Activated CD4-positive, alpha-beta T cell treated with anti-CD3 and anti-CD28 coated beads, Interleukin-2, amount 10 ng/mL, durations not matched to agents 24 days and 14 days (primary cell): ENCODE measurements at places on chromosomes 16 and 17. TPM values are rescaled to one million over a fixed set of nuclear protein-coding genes. Genes with fewer than 3 reads are reported as not detected.

DNA sequence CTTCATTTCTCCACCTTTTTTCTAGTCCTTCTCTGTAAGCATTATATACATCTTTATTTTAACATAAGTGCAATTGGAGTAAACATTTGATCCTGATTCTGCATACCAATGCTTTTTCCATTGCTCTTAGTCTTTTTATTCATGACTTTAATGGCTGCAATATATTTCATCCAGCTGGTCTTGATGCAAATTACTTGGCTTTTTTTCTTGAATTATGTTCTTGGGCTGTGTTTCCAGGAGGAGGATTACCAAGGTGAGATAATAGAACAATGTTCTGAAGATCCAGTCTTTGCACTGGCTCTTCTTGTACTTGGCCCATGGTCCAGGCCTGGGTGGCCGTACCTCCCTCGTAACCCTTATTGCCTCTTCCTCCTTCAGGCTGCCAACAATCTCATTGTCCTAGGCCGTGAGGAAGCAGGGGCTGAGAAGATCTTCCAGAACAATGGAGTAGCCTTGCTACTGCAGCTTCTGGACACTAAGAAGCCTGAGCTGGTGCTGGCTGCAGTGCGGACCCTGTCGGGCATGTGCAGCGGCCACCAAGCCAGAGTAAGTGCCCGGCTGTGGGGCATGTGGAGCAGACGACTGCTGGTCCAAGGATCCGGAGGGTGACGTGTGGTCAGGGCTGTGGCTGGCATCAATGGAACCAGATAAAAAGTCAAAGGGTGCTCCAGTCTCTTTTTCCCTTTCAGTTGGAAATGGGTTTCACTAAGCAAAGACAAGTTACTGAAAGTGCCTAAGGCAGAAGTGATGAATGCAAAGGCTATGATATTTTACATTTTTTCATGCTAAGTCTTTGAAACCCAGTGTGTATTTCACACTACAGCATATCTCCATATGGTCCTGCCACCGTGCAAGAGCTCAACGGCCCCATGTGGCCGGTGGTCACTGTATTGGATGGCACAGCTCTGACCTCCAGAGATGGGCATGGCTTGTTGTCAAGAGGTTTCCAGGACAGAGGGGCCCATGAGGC lies 6.9 kb downstream of the UNC45B start:
- no peak for DNase-seq

The PCGF2 gene
- 4.7 and 5.5 TPM in 2 replicates for total RNA-seq

DNA sequence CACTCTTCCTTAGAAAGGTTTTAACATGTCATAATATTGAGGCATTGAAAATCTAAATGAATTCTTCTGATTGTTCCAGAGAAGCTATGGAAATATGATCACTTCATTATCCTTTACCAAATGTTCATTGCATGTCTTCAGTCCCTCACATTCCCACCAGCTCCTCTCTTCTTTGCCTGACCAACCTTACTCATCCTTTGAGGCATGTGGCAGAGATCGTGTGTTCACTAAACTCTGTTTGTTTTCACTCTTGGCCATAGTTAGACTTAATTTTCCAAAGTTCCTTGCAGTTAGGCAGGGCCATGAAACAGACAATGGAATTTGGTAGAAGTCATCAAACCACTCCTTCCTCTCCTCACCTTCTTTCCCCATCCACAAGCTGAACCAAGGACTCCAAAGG lies 266.5 kb upstream of the HSBP1 start:
- no peak for DNase-seq

GRCh38 chr16:70800781-70801480 lies at the start of gene VAC14:
Gene VAC14, minus strand, starts transcription at chr16:70801158. Its CDS starts 258 bp downstream, at chr16:70800900.
- DNase-seq: peak; percentile 99

- peak; percentile 65 for DNase-seq
These were observed 96.9 kb downstream of the ADCY9 start for GRCh38 chr16:4019371-4019791.

DNA sequence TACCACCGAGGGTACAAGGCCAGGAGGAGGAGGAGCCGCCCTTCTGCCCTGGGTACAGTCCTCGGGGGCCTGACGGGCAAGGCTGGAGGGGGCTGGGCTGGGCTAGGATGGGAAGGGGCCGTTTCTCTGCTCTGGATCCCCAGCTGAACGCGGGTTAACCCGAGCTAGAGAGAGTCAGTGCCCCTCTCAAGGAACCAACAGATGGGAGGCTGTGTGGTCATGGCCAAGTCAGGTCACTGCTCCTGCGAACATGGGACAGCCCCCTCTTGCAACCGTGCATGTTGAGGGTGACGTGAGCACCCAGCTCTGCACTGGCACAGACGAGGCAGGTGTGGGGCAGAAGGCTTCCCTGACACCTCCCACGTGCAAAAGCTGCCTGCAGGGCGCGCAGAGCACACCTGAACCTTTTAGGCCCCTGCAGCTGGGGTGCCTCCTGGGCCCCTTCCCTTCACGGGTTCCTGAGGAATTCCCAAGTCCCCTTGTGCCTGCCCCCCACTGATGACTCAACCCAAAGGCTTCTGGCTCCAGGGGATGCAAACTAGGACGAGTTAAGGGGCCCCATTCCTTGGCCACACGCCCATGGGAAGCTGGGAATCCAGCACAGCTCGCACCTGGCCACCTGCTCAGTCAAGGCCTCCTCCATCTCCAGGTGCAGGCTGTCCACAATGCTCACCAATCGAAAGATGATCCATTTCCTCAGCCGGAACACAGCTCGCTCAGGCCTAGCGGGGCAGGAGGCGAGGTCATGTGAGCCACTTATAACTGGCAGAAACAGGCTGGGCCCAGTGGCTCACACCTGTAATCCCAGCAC lies 6.3 kb downstream of the MYBBP1A start:
- DNase-seq: no peak

The KRT33A gene
- total RNA-seq: not detected in 2 replicates

DNA sequence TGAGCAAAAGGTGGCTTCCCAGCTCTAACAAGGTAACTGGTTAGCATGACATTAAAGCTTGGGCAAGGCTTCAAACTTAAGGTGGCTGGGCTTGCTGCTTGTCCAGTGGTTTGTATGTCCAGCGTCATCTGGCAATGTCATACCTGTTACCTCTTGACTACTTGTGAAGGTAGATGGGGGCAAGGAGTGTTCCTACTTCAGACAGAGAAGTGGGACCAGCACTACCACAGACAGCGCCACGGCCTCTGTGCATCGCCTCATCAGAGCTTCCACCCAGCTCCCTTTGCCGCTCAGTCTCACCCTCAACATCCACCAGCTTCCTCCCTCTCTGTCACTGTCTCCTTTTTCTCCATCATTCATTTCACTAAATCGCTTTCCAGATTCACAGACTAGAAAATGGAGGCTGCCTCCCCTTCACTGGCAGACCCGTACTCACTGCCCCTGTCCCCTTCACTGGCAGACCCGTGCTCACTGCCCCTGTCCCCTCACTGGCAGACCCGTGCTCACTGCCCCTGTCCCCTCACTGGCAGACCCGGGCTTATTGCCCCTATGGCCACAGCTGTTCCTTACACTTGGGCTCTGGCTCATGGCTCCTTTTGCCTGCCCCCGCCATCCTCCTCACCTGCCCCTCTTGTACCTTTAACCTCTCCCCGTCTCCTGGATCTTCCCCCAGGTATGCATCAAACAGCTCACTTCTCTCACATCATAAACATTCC lies 14.8 kb downstream of the CYB5D2 start:
- no peak for DNase-seq

DNA sequence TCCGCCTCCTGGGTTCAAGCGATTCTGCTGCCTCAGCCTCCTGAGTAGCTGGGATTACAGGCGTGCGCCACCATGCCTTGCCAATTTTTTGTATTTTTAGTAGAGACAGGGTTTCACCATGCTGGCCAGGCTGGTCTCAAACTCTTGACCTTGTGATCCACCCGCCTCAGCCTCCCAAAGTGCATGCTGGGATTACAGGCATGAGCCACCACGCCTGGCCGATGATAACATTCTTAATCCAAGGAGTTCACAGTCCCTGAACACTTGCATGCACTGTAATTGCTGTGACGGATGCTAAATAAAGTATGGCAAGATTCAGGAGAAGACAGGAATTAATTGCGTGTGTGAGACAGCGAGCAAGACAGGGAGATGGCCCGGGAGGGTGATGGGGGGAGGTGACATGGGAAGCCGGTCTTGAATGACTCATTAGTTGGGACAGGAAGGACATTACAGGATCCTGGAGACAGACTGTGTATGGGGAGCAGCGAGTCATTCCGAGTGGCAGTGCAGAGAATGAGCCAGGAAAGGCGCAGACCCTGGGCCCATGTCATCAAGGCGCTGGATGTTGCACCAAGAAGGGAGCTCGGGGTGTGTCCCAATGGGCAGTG lies 6.7 kb downstream of the ABCA3 start:
- DNase-seq: no peak

The ERN2 gene
- total RNA-seq: not detected in 2 replicates

- no peak for DNase-seq
These were observed 21.3 kb downstream of the ASPA start for GRCh38 chr17:3497101-3497500.

The CCL14 gene
- total RNA-seq: not detected in 2 replicates

GRCh38 chr16:50835358-50836060 lies 93.6 kb downstream of the CYLD start:
- no peak for DNase-seq

The PER1 gene
- 39.4 and 41.7 TPM in 2 replicates for total RNA-seq

The C17orf67 gene
- 3.7 and 4.4 TPM in 2 replicates for total RNA-seq

DNA sequence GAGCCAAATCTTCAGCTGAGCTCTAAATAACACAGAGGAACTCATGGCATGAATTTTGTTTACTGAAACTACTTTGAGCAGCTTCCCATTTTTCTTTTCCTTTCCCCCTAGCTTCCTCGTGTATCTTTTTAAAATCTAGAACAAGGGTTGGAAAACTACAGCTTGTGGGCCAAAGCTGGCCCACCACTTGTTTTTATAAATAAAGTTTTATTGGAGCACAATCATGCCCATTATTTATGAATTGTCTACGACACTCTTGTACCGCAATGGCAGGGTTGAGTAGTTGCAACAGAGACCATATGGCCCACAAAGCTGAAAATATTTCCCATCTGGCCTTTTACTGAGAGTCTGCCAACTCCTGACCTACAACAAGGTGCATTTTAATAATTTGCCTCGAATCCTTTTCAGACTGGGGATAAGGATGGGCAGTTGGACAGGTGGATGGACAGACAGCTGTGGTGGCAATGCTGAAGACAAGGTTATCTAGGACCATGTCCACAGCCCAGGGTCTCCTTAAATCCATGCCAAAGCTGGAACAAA lies 87.7 kb downstream of the RMI2 start:
- DNase-seq: no peak

The ANKS3 gene
- 21.8 and 22.3 TPM in 2 replicates for total RNA-seq

GRCh38 chr17:72458301-72458700 lies 337.5 kb downstream of the SOX9 start:
- no peak for DNase-seq

GRCh38 chr16:88977018-88977811 lies at the start of gene CBFA2T3:
Gene CBFA2T3, minus strand, starts transcription at chr16:88977207. Its CDS starts 400 bp downstream, at chr16:88976807.
- no peak for DNase-seq

DNA sequence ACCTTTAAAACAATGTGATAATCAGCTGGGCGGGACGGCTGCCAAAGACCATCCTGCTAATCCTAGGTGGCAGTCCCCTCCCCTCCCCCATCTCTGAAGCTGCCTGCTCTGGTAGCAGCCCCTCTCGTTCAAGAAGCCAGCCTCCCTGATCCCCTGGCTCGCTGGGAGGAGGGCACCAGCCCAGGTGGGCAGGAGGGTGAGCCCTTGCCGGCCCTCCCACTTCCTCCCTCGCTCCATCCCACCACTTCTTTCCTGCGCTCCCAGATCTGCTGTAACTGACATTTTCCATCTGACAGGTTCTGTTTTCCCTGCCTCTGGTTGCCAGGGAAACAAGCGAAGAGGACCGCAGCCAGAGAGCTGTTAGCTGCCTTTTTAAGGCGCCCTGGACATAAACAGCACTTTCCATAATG lies 155.7 kb upstream of the TNRC6C start:
- DNase-seq: no peak

The HEATR9 gene
- 0.14 TPM in 1 of 2 replicates, not detected in the other for total RNA-seq
